ENCODE measurements at places on chromosomes 13 and 19.

- DNase-seq: no peak
Observed at GRCh38 chr19:10730932-10731331, 13.1 kb downstream of the DNM2 start.

GRCh38 chr13:102472650-102473049, 70.8 kb upstream of the FGF14 start:
- DNase-seq: no peak

- DNase-seq: no peak
Observed at GRCh38 chr13:91154558-91155353, 192.7 kb upstream of the MIR17HG start.

DNA sequence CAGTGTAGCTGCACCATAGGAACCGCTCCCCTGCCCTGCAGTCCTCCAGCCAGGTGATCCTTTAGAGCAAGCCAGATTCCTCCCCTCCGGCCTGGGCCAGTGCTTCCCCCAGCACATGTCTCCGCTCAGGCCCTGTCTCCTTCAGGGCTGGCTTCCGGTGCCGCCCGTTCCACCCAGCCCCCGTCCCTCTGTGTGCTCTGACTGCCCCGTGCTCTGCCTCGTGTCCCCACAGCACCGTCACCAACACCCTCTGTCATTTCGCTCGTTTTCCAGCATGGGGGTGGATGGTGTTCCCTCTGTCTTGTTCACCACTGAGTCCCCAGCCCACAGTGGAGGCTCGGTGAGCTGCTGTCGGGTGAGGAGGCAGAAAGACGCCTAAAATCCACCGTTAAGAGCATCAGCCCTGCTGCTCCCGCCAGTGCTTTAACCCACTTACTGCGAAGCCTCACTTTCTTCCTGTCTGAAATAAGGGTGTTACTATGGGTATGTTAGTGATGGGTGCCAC, 54.5 kb downstream of the TSSK6 start:
- peak; percentile 33 for DNase-seq

- DNase-seq: no peak
Observed at GRCh38 chr13:114157869-114158495, 21.1 kb upstream of the CFAP97D2 start.

DNA sequence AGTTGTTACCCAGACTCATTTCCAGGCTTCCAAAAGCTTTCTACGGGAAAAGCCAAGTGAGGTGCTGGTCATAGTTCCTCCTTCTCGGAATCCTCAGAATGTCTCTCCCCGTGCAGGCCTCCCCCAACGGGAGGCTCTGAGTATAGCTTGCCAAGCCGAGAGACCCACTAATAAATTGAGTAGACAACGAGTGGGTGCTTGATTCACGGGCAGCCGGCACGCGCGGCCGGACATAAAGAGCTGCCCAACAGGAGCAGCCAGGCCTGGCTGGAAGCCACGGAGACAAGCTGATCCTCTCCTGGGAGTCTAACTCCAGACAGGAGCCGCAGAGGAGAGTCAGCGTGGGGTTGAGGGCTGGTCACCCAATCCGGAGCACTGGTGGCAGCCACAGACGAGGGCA, 43.4 kb upstream of the MEDAG start:
- no peak for DNase-seq

- no peak for DNase-seq
Observed at GRCh38 chr13:27857282-27857681, 62.5 kb upstream of the PDX1 start.

DNA sequence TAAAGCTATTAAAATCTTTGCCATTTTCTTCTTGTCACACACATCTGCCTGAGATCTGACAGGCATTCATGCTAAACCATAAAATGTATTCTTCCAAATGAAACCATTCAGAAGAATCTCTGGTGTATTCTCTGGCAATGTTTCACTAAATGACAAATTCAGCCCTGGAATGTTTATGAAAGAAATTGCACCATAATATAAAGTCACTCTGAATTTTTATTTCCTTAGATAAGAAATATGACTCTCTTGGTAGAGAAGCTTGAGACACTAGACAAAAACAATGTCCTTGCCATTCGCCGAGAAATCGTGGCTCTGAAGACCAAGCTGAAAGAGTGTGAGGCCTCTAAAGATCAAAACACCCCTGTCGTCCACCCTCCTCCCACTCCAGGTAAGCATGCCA, 14.3 kb downstream of the OLFM4 start:
- DNase-seq: no peak

DNA sequence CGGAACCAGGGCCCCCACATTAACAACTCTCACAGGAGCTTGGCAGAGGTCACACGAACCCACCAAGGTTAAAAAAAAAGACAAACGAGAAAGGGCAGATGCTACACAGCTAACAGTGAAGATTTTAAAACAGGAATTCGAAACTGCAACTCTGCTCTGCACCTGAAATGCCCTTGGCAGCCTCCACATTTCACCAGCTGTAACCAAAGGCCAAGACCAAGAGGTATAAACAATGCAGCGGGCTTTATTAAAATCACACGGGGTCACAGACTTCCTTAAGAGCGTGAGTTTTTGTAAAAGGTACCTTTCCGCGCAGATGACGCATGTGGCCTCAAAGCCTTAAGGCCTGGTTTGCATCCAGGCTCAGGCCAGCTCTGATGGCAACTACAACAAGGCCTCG, 88.2 kb downstream of the STK24 start:
- DNase-seq: no peak

GRCh38 chr13:63408331-63409189, 1992.9 kb upstream of the PCDH20 start:
- DNase-seq: no peak

GRCh38 chr13:33312150-33312860, 26.8 kb upstream of the STARD13 start:
- DNase-seq: no peak

DNA sequence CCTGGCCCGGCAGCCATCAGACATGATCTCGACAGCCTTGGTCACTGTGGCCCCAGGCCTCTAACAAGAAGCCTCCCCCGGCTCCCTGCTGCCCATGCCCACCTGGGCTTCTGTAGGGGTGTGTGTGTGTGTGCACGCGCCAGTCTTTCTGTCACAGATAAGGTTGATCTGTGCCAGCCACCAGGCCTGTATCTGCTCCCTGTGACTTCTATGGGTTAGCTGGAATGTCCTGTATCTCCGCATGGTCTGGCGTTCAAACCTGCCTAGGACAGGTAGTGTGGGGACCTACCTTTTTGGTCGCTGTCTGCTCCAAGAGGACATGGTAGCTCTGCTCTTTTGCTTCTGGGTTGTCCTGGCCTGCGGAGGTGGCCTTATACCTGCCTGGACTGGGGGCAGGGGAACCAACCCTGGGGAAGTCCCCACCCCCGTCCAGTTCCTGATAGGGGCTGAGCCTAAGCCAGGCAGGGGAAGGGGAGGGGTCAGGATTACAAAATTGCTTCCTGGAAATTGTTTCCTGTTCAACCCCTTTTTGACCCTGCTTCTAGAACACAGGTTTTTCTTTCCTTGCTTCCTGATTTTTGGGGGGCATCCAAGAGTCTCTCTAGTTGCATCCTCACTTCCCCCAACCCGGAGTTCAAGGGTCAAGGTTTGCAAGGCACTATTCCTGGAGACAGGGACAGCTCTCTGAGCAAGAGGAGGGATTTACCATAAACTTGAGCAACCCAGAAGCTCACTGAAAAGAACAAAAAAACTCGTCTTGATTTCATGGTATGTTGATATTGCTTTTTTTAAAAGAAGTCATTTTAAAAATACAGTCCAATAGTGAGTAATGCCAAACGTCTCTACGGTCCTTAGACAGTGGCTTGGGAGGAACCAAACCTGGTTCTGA, at the start of gene LRG1:
Gene LRG1 (minus strand): TSS at position 344 of the 889 bp plus-strand sequence. CDS start 23 bp downstream, at position 321.
- DNase-seq: no peak

DNA sequence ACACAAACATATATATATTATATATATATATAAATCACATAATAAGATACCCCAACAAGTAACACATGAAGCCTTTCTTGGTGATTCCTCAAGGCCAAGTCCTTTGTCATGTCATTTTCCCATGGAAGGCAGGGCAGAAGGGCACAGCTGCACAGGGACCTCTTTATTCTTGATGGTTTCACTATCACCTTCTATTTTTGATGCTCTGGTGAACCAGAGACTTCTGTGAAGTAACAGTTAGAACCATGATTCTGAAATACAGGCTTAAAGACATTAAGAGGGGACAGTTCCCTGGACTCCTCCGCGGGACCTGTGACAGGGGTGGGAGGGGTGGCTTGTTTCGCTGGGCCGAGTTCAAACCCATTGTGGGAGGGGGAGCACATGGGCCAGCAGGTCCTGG, 104.0 kb downstream of the DGKH start:
- DNase-seq: no peak

Data from tibial nerve (tissue), 4 donors.